ENCODE measurements at places on chromosomes 4 and X.

DNA sequence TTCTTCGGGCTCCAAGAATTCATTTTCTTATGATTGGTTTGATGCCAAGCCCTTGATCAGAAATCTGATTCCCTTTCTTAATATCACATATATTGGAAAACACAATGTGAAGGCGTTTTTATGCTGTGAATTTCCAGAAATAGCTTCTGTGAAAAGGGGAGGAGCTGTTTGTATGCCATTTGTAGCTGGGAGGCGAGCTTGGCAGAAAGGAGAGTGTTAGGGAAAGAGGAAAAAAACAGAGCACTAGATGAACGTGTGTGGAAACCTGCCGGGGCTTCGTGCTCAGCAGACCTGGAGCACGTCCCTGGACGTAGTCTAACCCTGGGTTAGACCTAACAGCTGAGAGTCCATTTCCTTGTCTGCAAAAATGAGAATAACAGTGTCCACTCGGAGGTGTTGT, 3.4 kb downstream of the CLCN4 start:
- DNase-seq: no peak

DNA sequence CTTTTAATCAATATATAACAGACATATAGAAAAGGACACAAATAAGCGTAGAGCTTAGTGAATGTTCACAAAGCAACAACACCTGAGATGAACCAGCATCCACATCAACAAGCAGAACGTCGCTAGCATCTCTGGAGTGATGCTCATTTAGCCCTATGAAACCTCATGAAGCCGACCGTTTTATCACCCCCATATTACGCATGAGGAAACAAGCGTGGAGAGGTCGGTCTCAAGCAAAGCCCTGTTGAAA, 524 bp upstream of the RPS3A start:
- DNase-seq: no peak

DNA sequence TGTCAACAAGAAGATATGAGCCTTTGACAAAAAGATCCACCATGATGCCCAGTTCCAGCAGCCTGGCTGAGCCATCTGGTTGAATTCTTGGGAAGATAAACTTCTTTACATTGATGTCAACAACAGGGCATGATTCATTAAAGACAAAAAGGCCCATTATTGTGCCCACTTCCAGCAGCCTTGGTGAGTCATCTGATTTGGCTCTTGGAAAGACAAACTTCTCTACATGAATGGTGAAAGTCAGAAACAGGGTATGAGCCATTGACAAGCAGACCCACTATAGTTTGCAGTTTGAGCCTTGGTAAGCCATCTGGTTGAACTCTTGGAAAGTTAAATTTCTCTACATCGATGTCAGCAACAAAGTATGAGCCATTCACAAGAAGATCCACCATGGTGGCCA, 4.1 kb upstream of the CSF2RA start:
- DNase-seq: peak; percentile 89

DNA sequence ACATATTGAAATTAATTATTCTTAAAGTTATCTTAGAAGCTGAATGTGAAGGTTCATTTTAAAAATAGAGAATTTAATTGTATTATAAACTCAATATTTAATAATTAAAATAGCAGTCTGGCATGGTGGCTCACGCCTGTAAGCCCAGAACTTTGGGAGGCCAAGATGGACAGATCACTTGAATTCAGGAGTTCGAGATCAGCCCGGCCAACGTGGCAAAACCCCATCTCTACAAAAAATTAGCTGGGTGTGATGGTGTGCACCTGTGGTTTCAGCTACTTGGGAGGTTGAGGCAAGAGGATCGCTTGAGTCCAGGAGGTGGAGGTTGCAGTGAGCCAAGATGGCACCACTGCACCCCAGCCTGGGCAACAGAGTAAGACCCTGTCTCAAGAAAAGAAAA, 659.9 kb upstream of the AGA start:
- DNase-seq: no peak

DNA sequence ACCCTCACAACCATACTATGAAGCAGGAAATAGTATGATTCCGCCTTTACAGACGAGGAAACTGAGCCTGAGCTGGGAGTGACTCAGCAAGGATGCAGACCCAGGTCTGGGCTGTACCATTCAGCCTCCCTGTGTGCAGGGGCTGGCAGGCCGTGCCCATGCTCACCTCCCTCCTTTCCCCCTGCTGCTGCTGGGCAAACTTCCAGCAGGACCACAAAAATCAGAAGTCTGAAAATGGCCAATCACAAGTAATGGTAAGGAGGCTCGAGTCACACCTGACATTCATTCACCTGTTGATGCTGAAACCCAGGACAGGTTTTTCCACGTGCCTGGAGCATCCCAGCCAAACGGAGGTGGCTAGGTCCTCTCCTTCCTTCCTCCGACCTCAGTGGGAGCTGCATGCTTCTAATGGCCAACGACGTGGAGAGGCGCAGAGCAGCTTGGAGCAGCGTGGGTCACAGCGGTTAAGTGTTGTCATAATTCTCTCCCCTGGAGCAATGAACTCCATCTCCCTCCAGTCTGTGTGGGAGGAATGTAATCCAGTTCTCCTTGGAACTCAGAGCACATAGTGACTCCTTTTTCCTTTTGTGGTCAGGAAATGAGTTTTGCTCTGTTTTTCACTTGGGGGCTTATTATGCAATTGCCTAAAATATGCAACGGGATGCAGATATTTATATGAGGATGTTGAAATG, 371.7 kb downstream of the BCOR start:
- DNase-seq: peak; percentile 70
